Activated B cell treated with CpG ODN at 0.5 μM for 24 hours (primary cell): ENCODE measurements at places on chromosomes 6 and 20. TPM values are rescaled to one million over a fixed set of nuclear protein-coding genes. Genes with fewer than 3 reads are reported as not detected.

FBXO5 gene
- total RNA-seq: 11.9 and 13.3 TPM in 2 replicates

DNA sequence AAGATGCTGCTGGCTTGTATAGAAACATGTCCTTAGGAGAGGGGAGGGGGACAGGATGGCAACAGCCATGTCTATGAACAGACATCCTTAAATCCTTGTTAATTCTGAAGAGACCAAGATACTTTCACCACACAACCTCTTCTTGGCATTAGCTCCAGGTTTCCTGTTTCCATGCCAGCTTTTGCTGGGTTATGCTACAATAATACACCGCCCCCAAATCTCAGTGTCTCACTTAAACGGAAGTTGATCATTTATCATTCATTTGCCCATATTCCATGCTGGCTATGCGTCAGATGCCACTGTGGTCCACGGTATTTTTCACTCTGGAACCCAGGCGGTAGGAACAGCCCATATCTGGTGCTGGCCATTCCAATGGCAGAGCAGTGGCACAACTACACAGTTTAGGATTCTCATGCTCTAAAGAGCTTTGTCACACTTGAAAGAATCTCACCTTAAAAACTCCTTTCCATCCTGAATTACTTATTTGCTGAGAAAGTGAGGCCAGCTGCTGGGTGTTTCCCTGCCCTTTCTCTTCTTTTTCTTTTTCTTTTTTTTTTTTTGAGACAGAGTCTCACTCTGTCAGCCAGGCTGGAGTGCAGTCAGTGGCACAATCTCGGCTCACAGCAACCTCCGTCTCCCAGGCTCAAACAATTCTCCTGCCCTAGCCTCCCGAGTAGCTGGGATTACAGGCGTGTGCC is 3.7 kb upstream of the RNASET2 start:
- no peak for DNase-seq

- no peak for DNase-seq
These were observed 186.2 kb upstream of the PHACTR1 start for GRCh38 chr6:12530345-12530744.

- no peak for DNase-seq
These were observed 11.0 kb upstream of the FOXF2 start for GRCh38 chr6:1378065-1379016.
